Hepatocyte (in vitro differentiated cells): ENCODE measurements at places on chromosomes 2 and 18. TPM values are rescaled to one million over a fixed set of nuclear protein-coding genes. Genes with fewer than 3 reads are reported as not detected.

The ZNF396 gene
- 1.8 and 2.0 TPM in 2 replicates for total RNA-seq

The CD8B2 gene
- 0.44 TPM in 1 of 2 replicates, not detected in the other for total RNA-seq

The TNFRSF11A gene
- 5.6 and 11.0 TPM in 2 replicates for total RNA-seq

The DNER gene
- total RNA-seq = 0.37 and 0.48 TPM in 2 replicates

The CCDC148 gene
- 1.6 and 2.2 TPM in 2 replicates for total RNA-seq

The RNF181 gene
- 139 and 159 TPM in 2 replicates for total RNA-seq

The C2orf15 gene
- 5.9 and 10.0 TPM in 2 replicates for total RNA-seq

The WNT10A gene
- 1.9 and 2.3 TPM in 2 replicates for total RNA-seq

The DQX1 gene
- 1.2 and 4.0 TPM in 2 replicates for total RNA-seq

The RAB6C gene
- 0.04 and 0.13 TPM in 2 replicates for total RNA-seq

The FRZB gene
- total RNA-seq = 72.9 and 118 TPM in 2 replicates

The ITGAV gene
- total RNA-seq = 109 and 135 TPM in 2 replicates

The CYB5A gene
- total RNA-seq = 259 and 273 TPM in 2 replicates

The VSNL1 gene
- 9.4 and 12.1 TPM in 2 replicates for total RNA-seq

The NGEF gene
- 1.3 and 3.2 TPM in 2 replicates for total RNA-seq

The GCKR gene
- total RNA-seq = 7.2 and 7.4 TPM in 2 replicates

- DNase-seq = no peak
Observed at GRCh38 chr2:45170191-45171135, 161.2 kb upstream of the SIX2 start.

DNA sequence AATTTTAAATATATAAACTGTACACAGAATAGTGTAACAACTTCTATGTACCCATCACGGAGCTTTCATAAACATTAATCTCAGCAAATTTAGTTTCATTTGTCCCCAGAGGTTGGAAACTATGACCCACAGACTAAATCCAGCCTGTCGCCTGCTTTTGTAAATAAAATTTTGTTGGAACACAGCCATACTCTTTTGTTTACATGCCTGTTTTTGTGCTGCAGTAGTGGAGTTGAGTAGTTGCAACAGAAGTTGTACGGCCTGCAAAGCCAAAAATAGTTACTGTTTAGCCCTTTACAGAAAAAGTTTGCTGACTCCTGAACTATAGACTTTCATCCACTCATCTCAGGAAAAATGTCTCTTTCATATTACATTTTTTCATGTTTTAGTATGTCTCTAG lies 39.8 kb downstream of the RBM45 start:
- DNase-seq = peak; percentile 57

DNA sequence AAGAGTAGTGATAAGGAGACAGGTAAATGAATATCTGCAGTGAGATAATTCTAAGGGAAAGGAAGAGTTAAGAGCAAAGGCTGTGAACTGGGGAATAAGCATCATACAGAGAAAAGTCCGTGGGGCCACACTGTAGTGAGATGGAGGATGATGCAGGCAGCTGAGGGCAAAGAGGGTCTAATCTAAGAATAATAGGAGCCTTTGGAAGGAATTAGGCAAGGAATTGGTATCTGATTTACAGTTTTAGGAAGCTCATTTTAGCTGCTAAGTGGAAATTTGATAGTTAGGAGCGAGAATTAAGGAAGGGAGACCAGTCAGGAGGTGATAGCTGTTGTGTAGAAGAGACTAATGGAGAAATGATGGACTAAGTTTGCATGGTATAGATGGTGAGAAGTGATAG lies 43.5 kb downstream of the KIF5C start:
- no peak for DNase-seq

GRCh38 chr2:173357346-173357745 lies 2.7 kb downstream of the CDCA7 start:
- no peak for DNase-seq

DNA sequence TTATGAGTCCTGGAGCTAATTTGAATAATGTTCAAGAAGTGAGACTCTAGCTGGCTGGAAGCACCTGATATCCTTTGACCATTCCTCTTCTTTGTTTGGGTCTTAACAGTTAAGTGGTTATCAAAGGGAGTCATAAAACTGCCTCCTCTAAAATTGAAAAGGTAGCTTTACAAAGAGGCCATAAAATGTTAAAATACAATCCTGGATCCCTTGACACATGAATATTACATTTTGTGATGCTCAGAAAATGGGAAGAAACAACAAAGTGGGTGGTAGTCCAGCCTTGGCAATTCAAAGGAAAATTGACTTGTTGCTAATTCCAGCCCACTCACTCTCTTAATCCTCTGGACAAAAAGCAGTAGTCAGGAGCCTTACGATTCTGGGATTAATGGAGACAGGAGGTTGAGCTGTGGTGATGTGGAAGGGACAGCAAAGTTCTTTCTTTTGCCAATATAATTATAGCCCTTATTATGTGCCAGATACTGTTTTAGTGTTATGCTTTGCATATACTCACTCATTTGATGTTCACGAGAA lies 339.2 kb downstream of the PDE11A start:
- no peak for DNase-seq

DNA sequence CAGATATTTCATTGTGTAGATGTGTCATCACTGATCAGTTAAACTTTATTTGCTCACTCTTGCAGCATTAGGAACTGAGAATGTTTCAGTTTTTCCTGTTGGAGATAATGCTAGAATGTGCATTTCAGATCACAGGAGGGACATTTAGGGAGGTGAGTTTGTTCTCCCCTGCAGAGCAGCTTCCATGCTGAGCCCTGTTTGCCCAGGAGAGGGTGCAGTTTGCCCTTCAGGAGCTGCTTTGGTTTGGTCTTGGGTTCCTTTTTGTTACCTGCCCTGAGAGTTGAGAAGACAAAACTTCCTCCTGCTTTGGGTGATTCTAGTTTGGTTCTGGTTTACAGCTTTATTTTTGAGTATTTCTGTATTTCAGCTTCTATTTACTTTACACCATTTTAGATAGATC lies 49.9 kb downstream of the DGKD start:
- no peak for DNase-seq

- no peak for DNase-seq
Observed at GRCh38 chr2:177255227-177255601, 9.3 kb downstream of the NFE2L2 start.

- DNase-seq = no peak
Observed at GRCh38 chr18:54086046-54086802, 138.2 kb downstream of the MBD2 start.

- no peak for DNase-seq
Observed at GRCh38 chr2:29375843-29376242, 260.6 kb downstream of the CLIP4 start.

DNA sequence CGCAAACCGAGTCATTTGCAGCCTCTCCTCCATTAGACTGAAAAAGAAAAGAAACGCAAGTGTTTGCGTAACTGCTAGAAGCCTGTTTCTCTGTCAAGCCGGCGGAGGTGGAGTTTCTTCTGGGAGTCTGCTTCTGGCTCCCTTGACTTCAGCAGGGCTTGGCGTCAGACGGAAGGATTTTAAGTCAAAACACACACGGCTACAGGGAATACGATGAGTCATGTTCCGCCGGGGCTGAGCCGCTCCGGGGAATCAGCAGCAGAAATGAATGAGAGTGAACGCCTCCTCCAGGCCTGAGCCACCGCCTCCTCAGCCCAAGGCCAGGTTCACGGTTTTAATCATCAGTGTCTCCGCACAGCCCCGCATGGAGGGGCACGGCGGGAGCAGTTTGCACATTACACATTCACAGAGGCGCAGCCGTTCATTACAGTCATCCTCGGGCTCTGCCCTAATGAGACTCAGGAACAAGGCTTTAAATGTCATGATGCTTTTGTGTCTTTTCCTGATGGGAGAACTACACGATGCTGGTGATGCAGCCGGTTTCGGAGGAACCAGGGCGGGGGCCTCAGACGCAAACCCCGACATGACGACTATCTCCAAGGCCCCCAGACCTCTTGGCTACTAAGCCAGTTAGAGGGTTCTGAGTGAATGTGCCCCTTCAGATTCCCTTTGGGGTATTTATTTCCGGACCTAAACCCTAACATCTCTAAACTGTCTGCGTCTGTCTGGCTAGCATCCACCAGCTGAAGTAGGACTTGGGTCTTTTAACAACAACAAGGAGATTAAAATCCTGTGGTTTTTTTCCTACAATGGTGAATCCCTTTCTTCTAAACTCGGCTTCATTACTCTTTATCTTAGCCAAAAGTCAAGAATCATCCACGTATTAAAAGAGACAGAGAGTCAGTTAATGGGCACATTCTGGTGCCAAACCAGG lies 11.1 kb upstream of the SCG2 start:
- DNase-seq = peak; percentile 92

GRCh38 chr2:62785216-62785615 lies 79.7 kb downstream of the EHBP1 start:
- DNase-seq = no peak

DNA sequence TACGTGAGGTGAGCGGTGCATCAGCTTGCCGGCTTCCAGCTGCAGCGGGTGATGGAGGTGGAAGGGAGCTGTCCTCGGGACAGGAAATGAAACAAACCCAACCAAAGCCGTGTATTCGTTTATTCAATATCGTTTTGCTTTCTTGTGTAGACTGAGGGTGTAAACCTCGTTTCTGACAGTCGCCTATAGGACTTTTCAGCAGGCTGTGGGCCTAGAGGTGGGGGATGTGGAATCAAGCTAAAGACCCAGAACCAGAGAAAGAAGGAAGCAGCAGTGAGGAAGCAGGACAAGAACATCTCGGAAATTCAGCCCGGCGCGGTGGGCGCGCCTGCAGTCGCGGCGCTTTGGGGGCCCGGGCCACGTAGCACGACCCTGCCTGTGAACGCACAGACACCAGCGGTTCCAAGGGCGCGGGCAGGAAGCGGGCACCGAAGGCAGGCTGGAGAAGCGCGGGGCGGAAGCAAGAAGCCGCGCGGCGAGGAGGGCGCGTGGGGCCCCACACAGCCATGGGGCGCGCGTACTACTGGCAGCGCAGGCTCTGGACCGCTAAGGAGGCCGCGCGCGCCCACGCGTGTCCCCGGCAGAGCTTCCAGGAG lies 755 bp upstream of the ATP9B start:
- no peak for DNase-seq

GRCh38 chr18:32881009-32881408 lies 108.2 kb upstream of the KLHL14 start:
- no peak for DNase-seq

DNA sequence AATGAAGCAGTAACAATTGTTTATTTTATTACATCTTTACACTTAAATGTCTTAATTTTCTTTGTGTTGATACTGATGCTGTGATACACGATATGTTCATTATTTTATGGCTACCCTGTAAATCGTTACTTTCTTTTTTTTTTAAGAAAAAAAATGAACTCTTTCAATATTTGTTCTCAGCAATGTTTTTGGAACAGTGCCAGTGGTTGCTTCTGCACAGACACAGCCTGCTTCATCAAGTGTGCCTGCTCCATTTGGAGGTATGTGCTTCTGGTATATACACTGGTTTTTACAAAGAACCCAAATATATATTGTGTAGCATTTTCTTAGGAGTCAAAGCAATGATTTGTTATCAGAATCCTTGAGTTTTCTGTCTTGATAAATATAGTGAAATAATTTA lies 62.2 kb upstream of the SCYGR2 start:
- DNase-seq = peak; percentile 37
